ENCODE measurements at places on chromosomes 7 and 10.
A peak's percentile ranks its signal among the peaks of the same experiment; 100 is the strongest.

GRCh38 chr10:10911471-10911921, 106.2 kb upstream of the CELF2 start:
- DNase-seq = peak; percentile 94

DNA sequence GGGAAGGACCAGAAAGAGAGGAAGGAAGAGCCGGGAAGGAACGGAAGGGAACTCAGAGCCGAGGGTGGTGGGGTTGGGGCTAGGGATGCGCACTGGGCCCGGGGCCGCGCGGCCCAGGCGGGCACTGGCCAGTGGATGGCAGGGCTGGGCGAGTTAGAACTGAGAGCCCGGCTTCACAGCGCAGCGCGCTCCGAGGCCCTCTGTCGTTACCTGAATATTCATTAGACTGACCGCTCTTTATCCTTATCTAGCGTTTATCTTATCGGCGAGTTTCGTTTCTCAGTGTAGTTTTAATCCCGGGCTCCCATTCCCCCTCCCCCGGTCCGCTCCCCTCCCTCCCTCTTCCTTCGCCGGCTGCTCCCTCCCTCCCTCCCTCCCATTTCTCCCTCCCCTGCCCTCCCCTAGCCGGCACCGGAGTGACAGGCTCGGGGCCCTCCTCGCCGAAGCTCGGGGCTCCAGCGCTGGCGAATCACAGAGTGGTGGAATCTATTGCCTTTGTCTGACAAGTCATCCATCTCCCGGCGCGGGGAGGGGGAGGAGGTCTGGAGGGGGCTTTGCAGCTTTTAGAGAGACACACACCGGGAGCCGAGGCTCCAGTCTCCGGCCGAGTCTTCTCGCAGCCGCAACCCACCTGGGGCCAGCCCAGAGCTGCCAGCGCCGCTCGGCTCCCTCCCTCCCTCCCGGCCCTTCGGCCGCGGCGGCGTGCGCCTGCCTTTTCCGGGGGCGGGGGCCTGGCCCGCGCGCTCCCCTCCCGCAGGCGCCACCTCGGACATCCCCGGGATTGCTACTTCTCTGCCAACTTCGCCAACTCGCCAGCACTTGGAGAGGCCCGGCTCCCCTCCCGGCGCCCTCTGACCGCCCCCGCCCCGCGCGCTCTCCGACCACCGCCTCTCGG, at the start of gene PAX2:
PAX2 (plus strand) TSS at position 596 of the 895 bp plus-strand sequence. CDS start 679 bp downstream, outside the sequence.
- peak; percentile 84 for DNase-seq

DNA sequence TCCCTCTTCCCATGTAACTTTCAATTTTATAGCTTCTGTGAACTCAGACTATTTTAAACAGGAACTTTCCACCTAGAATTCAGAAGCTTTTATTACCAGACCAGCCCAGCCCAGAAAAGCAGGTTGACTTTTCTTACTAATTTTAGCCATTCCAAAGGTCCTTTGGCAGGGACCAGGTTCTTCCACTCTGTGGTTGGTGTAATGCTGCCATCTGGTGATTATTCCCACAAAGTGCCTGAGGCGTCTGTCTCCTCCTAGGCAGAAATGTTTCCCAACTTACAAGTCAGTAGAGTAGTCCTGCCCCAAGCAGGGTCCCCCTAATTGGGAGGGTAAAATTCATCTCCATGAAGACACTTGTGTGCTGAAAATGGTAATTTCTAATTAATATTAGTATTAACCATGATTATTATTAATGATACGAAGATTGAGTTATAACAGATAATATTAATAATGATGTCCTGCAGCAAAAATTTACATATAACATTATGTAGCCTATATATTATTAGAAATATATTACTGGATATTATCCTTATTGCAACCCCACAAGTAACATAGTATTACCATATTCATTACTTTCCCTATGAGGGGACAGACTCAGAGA, 53.0 kb upstream of the PPP1R17 start:
- DNase-seq = peak; percentile 79

GRCh38 chr10:132572545-132572937, 35.0 kb downstream of the INPP5A start:
- DNase-seq = no peak

- DNase-seq = no peak
Measured at GRCh38 chr10:109957092-109957797, 33.9 kb upstream of the XPNPEP1 start.

GRCh38 chr7:40720416-40720815, 585.6 kb downstream of the SUGCT start:
- no peak for DNase-seq

DNA sequence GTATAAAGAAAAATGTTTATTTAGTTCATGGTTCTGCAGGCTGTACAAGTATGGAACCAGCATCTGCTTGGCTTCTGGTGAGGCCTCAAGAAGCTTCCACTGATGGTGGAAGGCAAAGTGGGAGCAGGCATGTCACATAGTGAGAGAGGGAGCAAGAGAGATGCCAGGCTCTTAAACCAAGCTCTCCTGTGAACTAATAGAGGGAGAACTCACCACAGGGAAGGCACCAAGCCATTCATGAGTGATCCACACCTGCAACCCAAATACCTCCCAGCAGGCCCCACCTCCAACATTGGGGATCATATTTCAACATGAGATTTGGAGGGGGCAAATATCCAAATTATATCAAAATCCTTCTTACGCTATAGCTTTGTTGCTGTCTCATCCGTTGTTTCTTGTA, 113.1 kb downstream of the CPED1 start:
- no peak for DNase-seq

DNA sequence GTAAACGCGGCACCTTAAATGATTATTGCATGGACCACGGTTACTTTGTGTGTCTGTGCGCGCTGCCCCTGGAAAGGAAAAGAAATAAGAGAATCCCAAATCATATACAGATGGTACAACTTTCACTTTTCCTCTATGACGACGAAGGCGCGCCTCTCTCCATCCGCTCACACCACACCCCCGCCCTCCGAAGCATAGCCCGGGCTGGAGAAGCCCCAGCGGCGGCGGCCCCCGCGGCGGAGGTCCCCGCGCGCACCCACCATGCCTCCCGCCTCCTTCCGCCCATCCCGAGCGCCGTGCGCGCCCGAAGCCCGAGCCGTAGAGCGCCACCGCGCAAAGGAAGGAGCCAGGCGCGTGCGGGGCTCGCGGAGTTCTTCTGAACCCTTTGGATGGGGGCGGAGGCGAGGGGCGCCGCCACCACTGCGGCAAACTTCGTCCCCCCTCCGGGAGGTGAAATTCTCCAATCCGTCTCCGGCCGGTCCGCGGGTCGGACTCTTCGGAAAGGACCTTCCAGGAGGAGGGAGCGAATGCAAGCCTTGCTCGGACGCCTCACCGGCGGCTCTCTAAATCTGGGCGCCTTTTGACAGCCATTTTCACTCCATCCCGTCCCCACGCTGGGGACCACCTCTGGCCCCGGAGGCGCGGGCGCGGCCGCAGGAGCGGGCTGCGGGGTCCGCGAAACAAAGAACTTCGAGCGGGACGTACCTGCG, 588 bp downstream of the GLI3 start:
- DNase-seq = no peak

DNA sequence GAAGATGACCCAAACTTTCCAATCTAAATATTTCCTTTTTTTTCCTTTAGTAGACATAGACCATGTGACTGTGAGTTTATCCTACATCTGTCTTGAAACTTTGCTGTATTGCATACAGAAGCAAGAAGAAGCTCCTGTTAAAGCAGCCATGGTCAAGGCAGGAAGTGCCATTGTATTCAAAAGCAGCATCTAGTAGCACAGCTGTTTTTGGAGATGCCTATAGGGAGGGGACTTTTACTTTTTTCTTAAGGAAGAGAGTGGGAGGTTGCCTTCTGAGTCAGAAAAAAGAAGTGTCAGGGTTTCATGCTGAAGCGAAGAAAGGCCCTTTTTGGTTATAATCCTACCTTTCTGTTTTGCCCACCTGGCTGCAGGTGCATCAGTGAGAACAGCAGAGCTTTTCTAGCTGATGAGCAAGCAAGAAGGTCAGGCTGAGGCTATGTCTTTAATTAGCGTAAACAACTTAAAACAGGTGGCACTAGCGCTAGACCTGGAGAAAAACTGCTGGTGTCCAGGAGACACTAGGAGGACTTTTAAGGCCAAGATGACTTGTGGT, 234.1 kb upstream of the AGK start:
- DNase-seq = no peak

DNA sequence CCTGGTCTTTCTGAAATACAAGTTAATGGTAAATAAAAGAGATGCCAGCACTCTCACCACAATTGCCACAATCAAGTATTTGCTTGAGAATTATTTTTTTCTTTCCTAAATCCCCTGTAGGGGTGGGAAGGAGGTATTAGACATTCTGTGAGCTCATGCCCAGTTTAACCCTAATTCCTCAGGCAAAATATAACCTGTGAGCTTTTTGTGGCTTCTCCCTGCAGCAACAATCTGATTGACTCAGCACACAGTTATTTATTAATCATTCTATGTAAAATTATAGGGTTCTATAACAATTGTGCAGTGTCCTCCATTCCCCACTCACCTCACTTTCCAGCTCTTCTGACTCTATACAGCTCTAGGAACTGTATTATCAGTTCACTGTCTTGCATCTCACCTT, 66.3 kb downstream of the GLI3 start:
- DNase-seq = no peak

DNA sequence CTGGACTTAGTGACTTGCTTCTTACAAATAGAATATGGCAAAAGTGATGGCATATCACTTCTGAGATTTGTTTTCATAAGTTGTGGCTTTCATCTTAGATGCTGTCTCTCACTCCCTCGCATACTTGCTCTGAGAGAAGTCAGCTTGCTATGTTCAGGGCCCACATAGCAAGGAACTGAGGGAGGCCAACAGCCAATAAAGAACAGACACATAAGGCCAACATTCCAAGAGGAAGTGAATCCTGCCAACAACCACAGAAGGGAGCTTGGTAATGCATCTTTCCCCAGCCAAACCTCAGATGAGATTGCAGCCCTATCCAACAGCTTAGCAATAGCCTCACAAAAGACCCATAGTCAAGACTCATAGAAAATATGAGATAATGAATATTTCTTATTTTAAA, 39.2 kb upstream of the DMTF1 start:
- no peak for DNase-seq

DNA sequence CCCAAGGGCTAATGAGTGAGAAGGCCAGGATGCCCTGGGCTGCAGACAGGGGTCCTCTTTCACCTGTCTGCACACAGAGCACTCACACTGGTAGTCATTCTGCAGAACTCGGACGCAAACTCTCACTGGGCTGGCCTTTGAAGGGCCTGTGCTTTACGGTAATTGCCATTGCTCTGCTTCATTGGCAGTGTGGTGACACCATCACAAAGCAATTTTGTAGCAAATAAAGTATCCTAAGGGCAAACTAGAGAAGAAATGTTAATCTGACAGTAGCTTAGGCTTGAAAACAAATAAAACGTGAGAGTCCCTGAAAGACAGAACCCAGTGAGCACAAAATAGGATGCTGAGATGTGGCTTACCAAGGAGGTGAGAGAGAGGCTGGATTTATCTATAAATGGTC, 30.6 kb upstream of the FIGNL1 start:
- no peak for DNase-seq

- no peak for DNase-seq
Measured at GRCh38 chr7:17408904-17409290, 110.4 kb downstream of the AHR start.

GRCh38 chr10:70085975-70086613, 33.4 kb downstream of the MACROH2A2 start:
- no peak for DNase-seq

DNA sequence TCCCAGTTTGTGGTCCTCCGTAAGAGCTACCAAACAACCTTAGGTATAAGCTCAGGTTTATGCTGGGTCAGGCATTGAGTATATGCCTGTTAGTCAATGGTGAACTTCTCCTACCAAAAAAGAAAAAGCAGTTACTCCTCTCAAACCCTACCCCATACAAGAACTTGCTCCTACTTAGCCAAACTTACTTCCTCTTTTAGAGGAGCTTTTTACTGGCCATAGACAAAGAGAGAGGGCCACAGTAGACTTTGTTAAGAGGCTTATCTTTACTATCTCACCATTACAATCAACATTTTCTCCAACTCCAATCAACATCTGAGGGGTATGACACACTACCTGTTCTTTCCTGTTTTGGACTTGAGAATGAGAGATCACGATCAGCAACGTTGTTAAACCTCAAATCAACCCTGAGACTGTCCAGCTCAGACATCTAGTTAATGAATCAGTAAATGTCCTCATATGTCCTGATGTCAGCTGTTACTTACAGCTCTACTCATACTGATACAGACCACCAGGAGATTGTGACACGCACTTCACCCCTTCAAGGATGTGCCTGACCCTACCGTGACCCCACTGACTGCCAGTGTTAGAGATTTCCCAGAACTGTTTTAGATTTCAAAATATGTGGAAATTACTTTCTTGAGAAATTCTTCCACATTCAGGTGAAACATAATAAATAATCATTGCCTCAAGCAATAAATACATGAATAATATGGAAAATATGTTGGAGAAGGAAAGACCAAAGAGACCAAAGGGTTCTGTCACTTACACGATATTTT, 18.4 kb upstream of the CCDC71L start:
- DNase-seq = peak; percentile 54

- no peak for DNase-seq
Measured at GRCh38 chr7:7938471-7938870, 30.1 kb upstream of the GLCCI1 start.

DNA sequence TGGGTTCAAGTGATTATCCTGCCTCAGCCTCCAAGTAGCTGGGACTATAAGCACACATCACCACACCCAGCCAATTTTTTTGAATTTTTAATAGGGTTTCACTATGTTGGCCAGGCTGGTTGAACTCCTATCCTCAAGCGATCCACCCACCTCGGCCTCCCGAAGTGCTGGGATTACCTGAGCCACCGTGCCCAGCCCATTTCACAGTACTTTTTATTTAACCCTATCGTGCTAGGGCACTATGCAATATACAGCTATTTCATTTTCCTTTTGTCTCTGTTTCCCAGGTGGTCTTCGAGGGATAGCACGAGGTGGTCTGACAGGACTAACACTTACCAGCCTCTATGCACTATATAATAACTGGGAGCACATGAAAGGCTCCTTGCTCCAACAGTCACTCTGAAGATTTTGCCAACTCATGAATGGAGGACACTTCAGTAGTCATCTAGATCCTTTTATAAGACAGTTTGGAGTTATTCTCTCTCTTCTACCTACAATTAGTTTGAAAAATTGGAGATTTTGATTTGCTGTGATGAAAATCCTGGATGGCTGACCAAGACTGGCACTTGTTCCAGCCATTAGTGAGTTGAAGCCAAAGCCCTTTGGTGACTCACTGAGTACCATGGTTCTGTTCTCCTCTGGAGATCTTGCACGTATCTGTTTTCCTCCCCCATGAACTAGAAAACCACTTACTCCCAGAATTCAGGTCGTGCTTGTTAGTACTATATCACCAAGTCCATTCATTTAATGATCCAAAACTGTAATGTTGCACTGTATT, 27.3 kb downstream of the NCOA4 start:
- no peak for DNase-seq

GRCh38 chr7:154748089-154748786, 254.7 kb downstream of the PAXIP1 start:
- DNase-seq = no peak

GRCh38 chr10:78175444-78176015, 141.9 kb downstream of the RPS24 start:
- DNase-seq = no peak

- peak; percentile 86 for DNase-seq
Measured at GRCh38 chr7:140517546-140518369, 38.5 kb upstream of the MKRN1 start.

GRCh38 chr10:113113241-113113640, 163.2 kb downstream of the TCF7L2 start:
- no peak for DNase-seq
